ENCODE measurements at places on chromosomes 16 and 17. TPM values are rescaled to one million over a fixed set of nuclear protein-coding genes. Genes with fewer than 3 reads are reported as not detected.

DNA sequence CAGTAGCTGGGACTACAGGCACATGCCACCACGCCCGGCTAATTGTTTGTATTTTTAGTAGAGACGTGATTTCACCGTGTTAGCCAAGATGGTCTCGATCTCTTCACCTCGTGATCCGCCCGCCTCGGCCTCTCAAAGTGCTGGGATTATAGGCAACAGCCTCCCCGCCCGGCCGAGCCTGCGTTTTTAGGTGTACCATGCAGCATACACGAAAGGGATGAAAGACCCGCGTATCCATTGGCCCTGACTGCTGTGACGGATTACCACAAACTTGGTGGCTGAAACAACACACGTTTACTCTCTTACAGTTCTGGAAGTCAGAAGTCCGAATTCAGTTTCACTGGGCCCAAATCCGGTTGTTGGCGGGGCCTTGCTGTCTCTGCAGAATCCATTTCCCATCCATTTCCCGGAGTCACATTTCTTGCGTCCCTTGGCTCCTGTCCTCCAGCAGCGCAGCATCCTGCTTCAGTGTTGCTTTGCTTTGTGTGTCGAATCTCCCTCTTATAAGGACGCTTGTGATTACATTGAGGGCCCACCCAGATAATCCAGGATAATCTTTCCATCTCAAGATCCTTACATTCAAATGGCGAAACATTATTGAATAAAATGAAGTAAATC lies 8.3 kb upstream of the GUCY2D start:
- H3K36me3 ChIP-seq: no peaks in the 10 kb centered on the region
- H3K4me1 ChIP-seq: peaks cover 16% of the 10 kb centered on the region
- peaks cover 14% of the 10 kb centered on the region for H3K27me3 ChIP-seq
- no peak overlapping the region for H3K4me3 ChIP-seq
- no peak overlapping the region for H3K27ac ChIP-seq
- DNase-seq: no peak

GRCh38 chr17:73052923-73053322 lies 39.6 kb downstream of the SLC39A11 start:
- H3K4me1 ChIP-seq: no peaks in the 10 kb centered on the region
- no peak overlapping the region for H3K4me3 ChIP-seq
- H3K36me3 ChIP-seq: peaks cover 27% of the 10 kb centered on the region
- no peaks in the 10 kb centered on the region for H3K27me3 ChIP-seq
- no peak overlapping the region for H3K27ac ChIP-seq

DNA sequence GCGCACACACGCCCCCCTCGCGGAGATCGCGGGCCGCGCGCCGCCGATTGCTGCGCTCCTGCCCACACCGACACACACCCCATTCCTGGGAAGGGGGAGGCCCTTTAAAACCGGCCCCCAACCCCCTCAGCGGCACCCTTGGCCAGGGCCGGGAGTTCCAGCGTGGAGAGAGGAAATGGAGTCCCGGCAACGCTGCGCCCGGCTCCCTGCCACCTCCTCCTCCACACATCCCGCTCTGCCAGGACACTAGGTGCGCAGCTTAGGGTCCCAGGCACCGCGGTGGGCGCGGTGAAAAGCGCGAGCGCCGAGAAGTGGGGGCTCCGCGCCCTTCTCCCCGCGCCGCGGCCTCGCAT lies 397 bp downstream of the CDC42EP4 start:
- H3K4me3 ChIP-seq: peak overlapping the region; percentile 79
- H3K27ac ChIP-seq: no peak overlapping the region
- no peaks in the 10 kb centered on the region for H3K36me3 ChIP-seq
- H3K4me1 ChIP-seq: peaks cover 5% of the 10 kb centered on the region
- peaks cover 9% of the 10 kb centered on the region for H3K27me3 ChIP-seq

- H3K27me3 ChIP-seq: peaks cover 14% of the 10 kb centered on the region
- peaks cover 42% of the 10 kb centered on the region for H3K4me1 ChIP-seq
- peak overlapping the region; percentile 68 for H3K27ac ChIP-seq
- no peak for DNase-seq
- no peak overlapping the region for H3K4me3 ChIP-seq
Observed at GRCh38 chr17:7258731-7259554, 3.3 kb downstream of the CLDN7 start.

GRCh38 chr17:27588354-27588753 lies 42.6 kb upstream of the LGALS9 start:
- H3K27ac ChIP-seq: no peak overlapping the region
- no peak for DNase-seq
- no peak overlapping the region for H3K4me3 ChIP-seq
- H3K36me3 ChIP-seq: peaks cover 13% of the 10 kb centered on the region
- H3K27me3 ChIP-seq: no peaks in the 10 kb centered on the region

DNA sequence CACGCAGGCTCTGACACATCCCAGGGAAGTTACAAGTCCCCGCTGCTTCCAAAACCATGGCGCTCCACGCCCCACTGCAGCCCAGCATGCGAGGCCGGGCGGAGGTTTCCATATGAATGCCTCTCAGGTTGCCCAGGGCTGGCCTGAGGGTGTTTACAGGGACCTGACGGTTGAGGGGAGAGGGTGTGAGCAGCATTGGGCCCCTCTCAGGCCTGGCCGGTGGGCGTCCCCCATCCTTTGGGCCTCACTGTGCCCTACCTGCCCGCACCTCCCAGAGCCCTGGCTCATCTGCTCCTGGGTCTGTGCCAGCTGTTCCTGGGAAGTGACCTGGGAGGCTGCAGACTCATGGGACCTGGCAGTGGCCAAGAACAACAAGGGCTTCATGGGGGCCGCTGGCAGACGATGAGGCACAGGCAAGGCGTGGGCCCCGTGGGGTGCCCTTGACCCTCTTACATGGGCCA lies 173.5 kb downstream of the C16orf95 start:
- no peak overlapping the region for H3K4me3 ChIP-seq
- H3K4me1 ChIP-seq: no peaks in the 10 kb centered on the region
- no peaks in the 10 kb centered on the region for H3K36me3 ChIP-seq

GRCh38 chr17:3695723-3696411 lies at the start of gene P2RX5:
Gene P2RX5 (minus strand): TSS chr17:3696155. CDS start chr17:3696005, 150 bp downstream.
- peak within 1 kb of the TSS; percentile 90 for H3K4me3 ChIP-seq
- H3K27ac ChIP-seq: peak within 1 kb of the TSS; percentile 90
- no peaks in the 10 kb centered on the region for H3K27me3 ChIP-seq
- peaks cover 17% of the 10 kb centered on the region for H3K4me1 ChIP-seq

- DNase-seq: no peak
- peaks cover 24% of the 10 kb centered on the region for H3K4me1 ChIP-seq
- no peaks in the 10 kb centered on the region for H3K27me3 ChIP-seq
- no peak overlapping the region for H3K4me3 ChIP-seq
Observed at GRCh38 chr16:24769806-24770205, 40.4 kb downstream of the TNRC6A start.

DNA sequence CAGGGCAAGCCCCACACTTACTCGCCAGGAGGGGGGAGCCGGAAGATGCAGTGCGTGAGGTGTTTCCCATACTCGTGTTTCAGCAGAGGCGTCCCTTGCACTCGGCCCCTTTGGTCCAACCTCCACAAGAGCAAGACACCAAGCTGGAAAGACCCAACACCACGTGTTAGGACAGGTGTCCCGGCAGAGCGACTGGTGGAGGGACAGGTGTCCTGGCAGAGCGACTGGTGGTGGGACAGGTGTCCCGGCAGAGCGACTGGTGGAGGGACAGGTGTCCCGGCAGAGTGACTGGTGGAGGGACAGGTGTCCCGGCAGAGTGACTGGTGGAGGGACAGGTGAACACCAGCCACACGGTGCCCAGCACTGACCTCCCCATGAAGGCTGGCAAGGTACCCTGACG lies 19.4 kb downstream of the IFT140 start:
- H3K36me3 ChIP-seq: no peaks in the 10 kb centered on the region
- H3K27me3 ChIP-seq: no peaks in the 10 kb centered on the region
- H3K27ac ChIP-seq: no peak overlapping the region
- H3K4me1 ChIP-seq: peaks cover 2% of the 10 kb centered on the region

DNA sequence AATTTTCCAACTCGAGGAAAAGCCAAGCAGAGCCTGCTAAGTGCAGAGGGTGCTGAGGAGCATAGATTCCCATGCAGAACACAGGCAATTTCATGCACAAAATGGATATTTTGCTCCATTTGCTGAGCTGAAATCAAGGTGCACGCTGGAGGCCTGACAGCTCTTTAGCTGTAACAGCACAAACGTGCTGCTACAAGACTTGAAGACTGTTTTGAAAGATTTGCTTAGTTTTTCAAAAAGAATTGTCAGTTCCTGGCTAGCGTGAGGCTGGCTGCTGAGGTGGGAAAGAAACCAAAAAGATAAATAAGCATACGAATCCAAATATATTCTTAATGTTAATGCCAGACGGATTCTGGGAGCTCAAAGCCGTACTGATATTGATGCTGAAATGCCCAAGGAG lies 309.0 kb upstream of the MAF start:
- H3K27me3 ChIP-seq: no peaks in the 10 kb centered on the region
- DNase-seq: no peak
- no peaks in the 10 kb centered on the region for H3K36me3 ChIP-seq
- no peaks in the 10 kb centered on the region for H3K4me1 ChIP-seq

GRCh38 chr16:12536412-12536746 lies 267.3 kb downstream of the CPPED1 start:
- no peaks in the 10 kb centered on the region for H3K36me3 ChIP-seq
- H3K4me1 ChIP-seq: peaks cover 48% of the 10 kb centered on the region
- no peaks in the 10 kb centered on the region for H3K27me3 ChIP-seq
- peak overlapping the region; percentile 56 for H3K27ac ChIP-seq
- DNase-seq: no peak
- no peak overlapping the region for H3K4me3 ChIP-seq

- no peak overlapping the region for H3K4me3 ChIP-seq
- no peaks in the 10 kb centered on the region for H3K36me3 ChIP-seq
- no peak for DNase-seq
- no peak overlapping the region for H3K27ac ChIP-seq
Observed at GRCh38 chr17:3982541-3983017, 18.3 kb upstream of the ATP2A3 start.

- H3K4me1 ChIP-seq: peaks cover 28% of the 10 kb centered on the region
- DNase-seq: no peak
- H3K27ac ChIP-seq: peak overlapping the region; percentile 56
- peaks cover 29% of the 10 kb centered on the region for H3K36me3 ChIP-seq
- peak overlapping the region; percentile 81 for H3K4me3 ChIP-seq
- no peaks in the 10 kb centered on the region for H3K27me3 ChIP-seq
Observed at GRCh38 chr16:81036751-81037350, 1.2 kb downstream of the ATMIN start.

DNA sequence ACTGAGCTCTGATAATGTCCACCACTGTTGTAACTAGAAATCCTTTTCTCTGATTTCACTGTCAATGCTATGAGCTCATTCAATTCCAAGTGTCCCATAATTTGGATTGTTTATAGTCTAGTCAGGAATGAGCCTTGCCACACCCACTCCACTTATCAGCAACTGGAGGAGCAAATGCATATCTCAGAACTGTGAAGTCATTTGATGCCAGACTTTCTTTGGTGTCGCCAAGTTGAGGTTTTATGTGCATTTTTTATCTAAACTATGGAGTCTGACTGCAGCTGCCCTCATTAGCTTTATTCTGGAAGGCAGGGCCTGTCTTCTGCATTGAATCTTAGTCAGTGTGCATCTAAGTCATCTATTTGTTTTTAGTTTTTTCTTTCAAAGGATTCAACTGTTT lies 361.3 kb downstream of the PMP22 start:
- H3K4me1 ChIP-seq: no peaks in the 10 kb centered on the region
- peaks cover 21% of the 10 kb centered on the region for H3K27me3 ChIP-seq
- H3K27ac ChIP-seq: no peak overlapping the region
- H3K4me3 ChIP-seq: no peak overlapping the region
- no peaks in the 10 kb centered on the region for H3K36me3 ChIP-seq
- DNase-seq: no peak

DNA sequence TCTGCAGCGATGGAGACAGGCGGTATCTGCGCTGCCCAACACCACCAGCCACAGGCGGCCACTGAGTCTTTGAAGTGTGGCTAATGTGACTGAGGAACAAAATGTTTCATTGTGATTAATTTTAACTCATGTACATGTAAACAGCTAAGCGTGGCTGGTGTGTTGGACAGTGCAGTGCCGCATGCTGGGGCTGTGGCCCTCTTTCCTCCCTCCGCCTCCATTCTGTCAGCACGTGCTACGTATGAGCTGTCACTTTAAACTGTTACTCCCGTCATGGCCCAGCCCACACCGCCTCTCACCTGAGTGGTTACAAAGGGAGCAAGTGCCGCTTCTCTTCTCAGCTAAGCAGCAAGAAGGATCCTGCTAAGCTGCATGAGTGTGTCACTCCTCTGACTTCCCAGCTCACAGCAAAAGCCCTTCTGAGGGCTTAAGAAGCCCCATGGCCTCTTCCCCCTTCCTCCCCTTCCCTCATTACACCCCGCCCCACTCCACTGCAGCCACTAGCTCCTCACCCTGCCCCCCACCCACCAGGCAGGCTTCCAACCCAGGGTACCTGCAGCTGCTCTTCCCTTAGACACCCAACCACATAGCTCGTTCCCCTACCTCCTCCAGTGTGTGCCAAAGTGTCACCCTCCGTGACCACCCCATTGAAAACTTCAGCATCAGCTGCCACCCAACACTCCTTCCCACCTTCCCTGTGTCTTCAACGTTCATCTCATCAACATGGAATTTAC lies 15.0 kb downstream of the HASPIN start:
- peak overlapping the region; percentile 50 for H3K27ac ChIP-seq
- H3K4me1 ChIP-seq: peaks cover 38% of the 10 kb centered on the region

The NPIPA2 gene
- 1.3 TPM for total RNA-seq

The CHP2 gene
- not detected for total RNA-seq

The TOX3 gene
- total RNA-seq: not detected

The FOXL1 gene
- not detected for total RNA-seq

The MMP28 gene
- total RNA-seq: 0.50 TPM

The SLC35B1 gene
- total RNA-seq: 58.6 TPM

The HBM gene
- total RNA-seq: not detected

The MFAP4 gene
- 0.41 TPM for total RNA-seq

The SERPINF2 gene
- 0.08 TPM for total RNA-seq

The PTX4 gene
- not detected for total RNA-seq

The TRPV2 gene
- 40.2 TPM for total RNA-seq

The KRT28 gene
- not detected for total RNA-seq

The ACE gene
- not detected for total RNA-seq

The ADAP2 gene
- 0.42 TPM for total RNA-seq
